Stimulated activated CD8-positive, alpha-beta memory T cell treated with anti-CD3 and anti-CD28 coated beads, Interleukin-12 subunit alpha, Interleukin-12 subunit beta, amount 100 ng/mL, for 4 hours (primary cell): ENCODE measurements at places on chromosomes 16 and 17.

DNA sequence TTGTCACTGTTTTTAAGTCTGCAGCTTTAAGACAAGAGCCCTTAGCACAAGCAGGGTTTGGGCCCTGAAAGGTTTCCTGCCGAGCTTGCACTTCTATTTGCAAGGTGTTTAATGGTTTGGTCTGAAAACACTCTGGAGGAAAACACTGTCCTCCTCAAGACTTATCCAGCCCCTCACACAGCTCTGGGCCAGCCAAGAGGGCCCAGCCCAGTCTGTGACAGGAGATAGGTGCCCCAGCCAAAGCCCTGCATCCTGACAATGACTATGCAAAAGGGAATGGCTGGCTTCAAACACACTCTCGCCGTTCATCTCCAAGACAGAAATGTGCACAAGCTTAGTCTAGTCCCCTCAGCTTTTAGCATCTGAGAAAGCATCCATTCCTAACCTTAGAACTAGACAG is 26.9 kb downstream of the MPG start:
- no peak for DNase-seq

DNA sequence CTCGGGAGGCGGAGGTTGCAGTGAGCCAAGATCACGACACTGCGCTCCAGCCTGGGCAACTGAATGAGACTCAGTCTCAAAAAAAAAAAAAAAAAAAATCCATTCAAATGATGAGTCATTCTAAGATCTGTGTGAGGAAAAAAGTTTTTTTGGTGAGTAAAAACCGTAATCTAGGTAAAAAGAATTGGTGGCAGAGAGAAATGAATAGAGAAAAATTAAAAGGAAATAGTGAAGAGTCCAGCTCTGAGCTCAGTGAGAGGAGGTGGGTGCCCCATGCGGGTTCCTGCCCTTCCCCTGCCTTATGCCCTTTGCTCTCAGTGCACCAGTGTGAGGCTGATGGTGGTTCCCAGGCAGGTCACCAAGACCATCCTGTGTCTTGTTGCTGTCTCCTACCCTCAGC is 20.9 kb downstream of the GAN start:
- DNase-seq, result no peak

GRCh38 chr17:44956998-44957981 is 9.7 kb upstream of the KIF18B start:
- no peak for DNase-seq

- DNase-seq, result no peak
Measured at GRCh38 chr17:20228410-20228809, 219.3 kb downstream of the SPECC1 start.

DNA sequence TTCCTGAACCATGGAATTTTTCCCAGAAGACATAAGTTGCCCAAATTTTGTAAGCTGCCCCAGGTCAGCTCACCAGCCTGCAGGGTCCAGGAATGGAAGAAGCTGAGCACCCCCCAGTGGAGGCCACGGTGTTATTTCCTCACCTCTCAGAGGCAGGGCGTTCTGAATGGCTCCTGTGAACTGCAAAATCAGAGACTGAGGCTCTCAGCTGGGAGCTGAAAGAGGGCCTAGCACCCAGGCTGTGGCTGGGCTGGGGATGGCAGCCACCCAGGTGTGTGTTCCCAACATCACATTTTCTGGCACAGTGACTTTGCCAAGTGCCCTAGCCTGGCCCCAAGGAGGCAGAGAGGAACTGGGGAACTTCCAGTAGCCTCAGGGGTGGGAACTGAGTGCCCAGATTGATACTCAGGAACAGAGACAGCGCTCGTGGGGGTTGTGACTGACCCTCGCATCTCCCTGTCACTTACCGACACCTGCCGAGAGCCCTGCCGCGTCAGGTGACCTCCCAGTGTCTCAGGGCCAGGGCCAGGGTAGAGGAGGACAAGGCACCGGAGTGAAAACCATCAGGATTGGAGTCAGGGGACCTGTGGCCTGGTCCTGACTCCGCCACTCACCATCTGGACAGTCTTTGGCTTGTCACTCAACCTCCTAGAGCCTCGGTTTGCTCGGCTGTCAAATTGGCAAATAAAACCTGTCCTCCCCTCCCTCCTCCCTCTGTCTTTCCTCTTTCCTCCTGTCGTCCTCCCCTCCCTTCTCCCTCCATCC is 11.3 kb downstream of the CACNG4 start:
- no peak for DNase-seq

DNA sequence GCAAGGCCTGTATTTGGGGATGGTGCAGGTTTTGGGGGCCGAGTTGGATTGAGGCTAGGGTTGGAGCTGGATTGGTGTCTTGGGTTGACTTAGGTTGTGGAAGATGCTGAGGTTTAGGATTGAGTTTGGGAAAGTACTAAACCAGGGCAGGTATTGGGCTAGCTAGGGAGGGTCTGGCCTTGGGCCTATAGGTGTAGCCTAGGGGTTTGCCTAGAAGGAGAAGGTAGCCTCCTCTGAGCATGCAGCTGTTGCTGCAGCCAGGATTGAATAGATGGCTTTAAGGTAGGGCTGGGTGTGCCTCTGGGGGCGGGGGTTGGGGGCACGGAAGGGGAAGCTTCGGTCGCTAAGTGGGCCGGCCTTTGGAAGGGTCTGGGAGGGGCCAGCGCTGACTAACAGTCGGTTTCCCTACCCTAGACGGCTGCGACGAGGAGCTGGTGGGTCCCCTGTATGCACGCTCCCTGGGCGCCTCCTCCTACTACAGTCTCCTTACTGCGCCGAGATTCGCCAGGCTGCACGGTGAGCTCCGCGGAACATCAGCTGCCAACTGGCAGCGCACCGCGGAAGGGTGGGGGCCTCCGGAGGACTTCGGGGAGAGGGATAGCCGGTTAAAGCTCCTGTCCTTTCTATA is 1.2 kb downstream of the CNTNAP1 start:
- no peak for DNase-seq

- no peak for DNase-seq
Measured at GRCh38 chr16:49961089-49961488, 63.9 kb upstream of the CNEP1R1 start.

DNA sequence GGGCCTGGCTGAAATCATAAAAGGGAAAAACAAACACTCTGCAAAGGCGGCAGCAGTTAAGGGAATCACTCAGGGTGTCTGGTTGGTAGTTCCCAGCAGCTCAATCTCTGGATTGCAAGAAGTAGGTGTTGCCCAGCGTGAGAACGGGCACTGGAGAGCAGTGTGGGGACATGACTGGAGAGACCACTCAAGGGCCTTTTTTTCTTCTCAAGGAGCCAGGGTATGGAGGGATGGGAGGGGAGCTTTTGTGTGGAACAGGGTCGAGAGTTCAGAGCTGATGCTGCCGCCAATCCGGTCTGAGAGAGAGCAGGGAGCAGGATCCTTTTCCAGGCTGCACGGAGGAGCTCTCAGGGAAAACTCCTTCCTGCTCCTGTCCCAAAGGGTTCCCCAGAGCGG is 15.2 kb downstream of the SCNN1B start:
- DNase-seq, result no peak

GRCh38 chr17:79916991-79917901 is 78.0 kb upstream of the CBX4 start:
- no peak for DNase-seq

GRCh38 chr17:16489431-16489830 is 2.6 kb downstream of the LRRC75A start:
- DNase-seq, result no peak
